SK-N-SH treated with all-trans-retinoic acid at 6 μM for 48 hours (cell line): ENCODE measurements at places on chromosomes 13 and 19.

GRCh38 chr19:41299755-41300089, 10.2 kb upstream of the CCDC97 start:
- ATAC-seq: no peak

DNA sequence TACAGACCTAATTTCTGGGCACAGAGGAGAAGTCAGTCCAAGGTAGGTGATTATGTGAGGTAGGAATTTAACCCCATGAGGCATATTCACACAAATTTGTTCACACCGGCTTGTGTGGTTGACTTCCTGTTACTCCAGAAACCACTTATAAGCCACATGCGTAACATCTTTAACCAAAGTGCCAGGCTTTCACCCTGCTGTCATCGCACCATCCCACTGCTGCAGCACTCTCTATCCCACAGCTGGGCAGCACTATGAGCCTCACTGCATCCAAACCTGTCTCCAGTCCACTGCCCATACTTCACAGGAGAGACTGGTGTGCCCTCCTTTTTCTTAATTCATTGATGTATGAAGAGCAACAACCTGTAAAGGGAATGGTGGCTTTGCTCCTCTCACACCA, 128.2 kb upstream of the ARGLU1 start:
- no peak for ATAC-seq

GRCh38 chr19:17949956-17950309, 17.0 kb upstream of the KCNN1 start:
- ATAC-seq: no peak

DNA sequence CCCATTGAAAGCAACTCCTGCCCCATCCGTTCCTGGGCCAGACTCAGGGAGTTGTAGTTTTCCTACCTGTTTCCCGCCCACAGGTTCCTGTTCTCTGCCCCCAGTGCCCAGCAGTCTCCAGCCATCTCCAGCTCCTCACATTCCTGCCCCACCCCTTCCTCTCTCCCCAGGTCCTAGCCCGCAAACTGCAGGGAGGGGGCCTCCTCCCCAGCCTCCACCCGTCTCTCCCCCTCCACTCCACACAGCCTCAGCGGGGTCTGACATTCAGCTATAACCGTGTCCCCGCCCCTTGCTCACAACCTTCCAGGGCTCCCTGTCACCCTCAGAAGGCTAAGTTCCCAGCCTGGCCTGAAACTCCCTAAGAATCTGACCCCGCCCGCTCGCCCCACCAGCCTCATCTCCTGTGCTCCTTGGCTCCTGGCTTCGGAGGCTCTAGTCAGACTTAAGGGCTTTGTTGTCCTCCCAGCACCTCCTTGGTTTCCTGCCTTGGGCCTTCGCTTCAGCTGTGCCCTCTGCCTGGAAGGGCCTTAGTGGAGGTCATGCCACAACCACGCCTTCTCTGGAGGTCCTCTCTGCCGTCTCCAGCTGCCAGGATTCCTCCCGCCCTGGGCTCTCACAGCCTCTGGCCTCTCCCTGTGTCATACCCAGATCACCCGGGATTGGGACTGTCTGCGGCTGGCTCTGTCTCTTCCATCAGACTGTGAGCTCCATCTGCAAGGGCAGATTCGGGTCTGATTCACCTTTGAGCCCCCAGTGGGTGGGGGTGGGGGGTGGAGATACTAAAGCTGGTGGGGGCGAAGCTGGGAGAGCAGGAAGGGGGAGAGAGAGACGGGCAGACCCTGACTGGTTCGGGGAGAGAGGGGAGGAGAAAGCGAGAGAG, 5.1 kb upstream of the SPACA6 start:
- ATAC-seq: peak; percentile 60

DNA sequence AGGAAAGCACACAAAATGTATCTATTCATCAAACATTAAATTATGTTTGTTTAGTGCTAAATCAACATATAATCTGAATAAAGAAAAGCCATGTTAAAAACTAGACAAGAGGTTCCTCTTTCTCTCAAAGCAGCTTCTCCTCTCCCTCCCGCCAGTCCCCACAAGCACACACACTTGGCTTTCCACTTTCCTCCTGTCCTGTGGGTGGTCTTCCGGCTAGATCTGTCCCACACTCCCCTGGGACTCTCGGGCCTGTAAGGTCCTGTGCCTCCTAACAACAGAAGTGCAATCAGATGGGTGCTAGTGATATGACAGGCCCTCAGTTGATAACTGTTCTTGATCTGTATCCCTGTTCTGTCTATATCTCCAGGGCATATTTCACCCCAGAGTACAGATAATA, 45.6 kb upstream of the RAP2A start:
- ATAC-seq: no peak

- ATAC-seq: no peak
Measured at GRCh38 chr13:25732111-25732865, 319.5 kb downstream of the SHISA2 start.

DNA sequence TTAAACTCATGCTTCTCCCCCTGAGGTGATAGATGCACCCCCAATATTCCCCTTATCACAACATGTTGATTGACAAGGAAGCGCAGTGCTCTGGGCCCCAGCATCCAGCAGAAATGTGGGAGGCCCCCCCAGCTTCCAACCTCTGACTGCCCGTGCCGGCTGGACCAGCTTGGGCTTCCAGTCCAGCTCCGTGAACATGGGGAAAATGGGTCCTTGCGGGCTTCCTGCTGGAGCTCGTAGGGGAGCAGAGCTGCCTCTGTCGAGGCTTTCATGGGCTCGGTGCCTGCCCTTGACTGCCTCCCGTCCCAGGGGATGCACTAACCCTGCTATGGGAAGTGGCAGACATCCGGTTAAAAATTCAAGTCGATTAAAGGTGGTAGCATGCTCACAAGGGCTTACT, 188.9 kb downstream of the COL4A1 start:
- no peak for ATAC-seq

- no peak for ATAC-seq
Measured at GRCh38 chr13:108595436-108596274, 33.8 kb upstream of the MYO16 start.

DNA sequence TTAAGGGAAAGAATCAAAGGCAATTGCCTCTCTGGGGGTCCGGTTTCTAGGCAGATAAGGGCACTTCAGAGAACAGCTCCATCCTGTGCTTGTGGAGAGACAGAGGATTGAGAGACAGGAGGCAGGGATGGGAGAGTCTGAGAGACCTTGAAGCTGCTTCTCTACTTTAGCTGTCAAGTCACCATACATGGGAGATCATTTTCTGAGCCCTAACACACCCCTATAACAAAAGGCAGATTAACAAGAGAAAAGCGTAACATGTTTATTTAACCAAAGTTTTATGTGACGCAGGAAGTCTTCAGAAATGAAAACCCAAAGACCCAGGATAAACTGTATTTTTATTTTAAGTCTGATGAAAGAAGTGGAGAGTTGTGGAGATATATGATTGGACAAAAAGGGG, 48.4 kb downstream of the CBY2 start:
- ATAC-seq: no peak

DNA sequence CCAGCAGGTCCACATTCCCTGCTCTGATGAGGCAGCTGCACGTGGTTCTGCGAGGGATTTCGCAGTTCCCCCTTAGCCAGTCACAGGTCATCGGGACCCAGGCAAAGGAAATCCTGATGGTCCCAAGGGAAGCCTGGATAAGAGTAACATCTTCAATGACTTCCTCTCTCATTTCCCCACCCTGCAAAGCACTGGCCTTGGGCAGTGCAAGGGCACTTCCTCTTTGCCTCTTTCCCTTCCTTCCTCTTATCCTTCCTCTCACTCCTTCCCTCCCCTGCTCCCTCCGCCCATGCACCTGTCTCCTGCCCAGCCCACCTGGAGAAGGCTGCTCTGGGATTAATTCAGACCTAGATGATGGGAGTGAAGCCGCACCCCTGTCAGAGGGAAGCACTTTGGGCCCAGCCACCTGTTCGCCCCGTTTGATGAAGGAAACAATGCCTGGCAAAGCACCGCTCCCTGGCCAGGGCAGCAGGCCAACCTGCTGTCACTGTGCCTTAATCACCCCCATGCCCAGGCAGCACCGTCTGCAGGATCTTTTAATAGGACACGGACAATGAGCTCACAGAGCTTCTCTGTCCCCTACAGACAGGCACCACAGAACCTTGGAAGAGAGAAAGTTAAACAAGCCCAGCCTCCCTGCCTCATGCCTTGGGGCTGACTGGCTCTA, 113.5 kb upstream of the PABPC3 start:
- ATAC-seq: peak; percentile 40

- ATAC-seq: no peak
Measured at GRCh38 chr13:76438050-76438449, 448.2 kb downstream of the KCTD12 start.
